ENCODE measurements at places on chromosomes 11 and 22.

DNA sequence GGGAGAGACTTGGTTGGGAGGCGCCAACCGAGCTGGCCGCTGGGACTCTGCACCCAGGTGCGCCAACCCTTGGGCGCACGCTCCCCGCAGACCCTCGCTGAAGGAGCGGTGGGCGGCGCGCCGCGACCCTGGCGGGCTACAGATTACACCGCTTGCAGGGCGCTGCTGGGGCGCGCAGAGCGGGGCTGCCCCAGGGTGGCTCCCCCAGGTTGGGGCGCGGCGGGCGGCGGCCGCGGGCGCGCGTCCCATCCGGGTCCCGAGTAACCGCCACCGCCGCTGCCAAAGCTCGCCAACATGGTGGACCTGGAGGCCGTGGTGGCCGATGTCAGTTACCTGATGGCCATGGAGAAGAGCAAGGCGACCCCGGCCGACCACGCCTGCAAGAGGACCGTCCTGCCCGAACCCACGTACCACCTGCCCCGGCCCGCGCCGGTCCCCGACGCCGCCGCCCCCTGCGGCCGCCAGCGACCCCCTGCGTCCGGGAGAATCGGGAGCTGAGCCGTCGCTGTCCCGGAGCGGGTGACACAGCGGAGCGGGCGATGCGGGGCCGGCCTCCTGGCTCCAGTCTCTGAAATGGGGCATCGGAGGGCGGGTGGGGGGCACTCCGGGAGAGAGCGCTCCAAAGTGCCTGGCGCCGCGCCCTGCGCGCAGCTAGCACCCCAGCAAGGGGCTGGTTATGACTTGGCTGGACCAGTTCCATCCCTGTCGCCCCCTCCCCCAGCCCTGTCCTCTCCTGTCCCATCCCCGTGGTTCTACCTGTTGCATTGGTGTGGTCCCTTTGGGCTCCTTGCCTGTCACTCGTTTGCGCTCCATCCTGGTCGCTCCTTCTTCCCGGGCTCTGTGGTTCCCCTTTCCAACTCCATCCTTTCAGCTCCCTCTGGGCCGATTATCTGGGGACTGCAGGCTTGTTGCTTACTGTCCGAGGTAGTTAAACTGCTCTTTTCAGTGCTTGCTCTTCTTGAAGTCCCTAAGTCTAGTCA lies 143.3 kb upstream of the GRK3 start:
- no peak for DNase-seq

GRCh38 chr11:44855493-44855849 lies 95.2 kb downstream of the TP53I11 start:
- no peak for DNase-seq

GRCh38 chr11:105202844-105203548 lies 63.4 kb upstream of the CARD18 start:
- no peak for DNase-seq

GRCh38 chr11:33001281-33001680 lies 14.4 kb upstream of the DEPDC7 start:
- DNase-seq = no peak

DNA sequence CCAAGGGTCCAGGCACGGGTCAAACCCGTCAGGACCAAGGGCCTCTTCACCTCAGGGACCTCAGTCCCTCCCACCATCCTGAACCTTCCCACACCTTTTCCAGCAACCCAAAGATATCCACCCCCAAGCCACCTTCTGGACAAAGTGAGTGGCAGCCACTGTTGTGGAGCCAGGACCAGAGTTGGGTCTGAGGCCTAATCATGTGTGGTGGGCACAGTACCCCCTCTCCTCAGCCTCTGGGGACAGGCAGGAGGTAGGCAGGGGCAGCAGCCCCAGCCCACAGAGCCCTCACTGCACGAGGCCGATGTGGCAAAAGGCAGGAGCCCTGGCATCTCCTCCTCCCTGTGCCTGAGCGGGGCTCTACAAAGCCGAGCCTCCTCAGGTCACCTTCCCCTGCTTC lies 2.5 kb downstream of the KCNJ11 start:
- DNase-seq = no peak

DNA sequence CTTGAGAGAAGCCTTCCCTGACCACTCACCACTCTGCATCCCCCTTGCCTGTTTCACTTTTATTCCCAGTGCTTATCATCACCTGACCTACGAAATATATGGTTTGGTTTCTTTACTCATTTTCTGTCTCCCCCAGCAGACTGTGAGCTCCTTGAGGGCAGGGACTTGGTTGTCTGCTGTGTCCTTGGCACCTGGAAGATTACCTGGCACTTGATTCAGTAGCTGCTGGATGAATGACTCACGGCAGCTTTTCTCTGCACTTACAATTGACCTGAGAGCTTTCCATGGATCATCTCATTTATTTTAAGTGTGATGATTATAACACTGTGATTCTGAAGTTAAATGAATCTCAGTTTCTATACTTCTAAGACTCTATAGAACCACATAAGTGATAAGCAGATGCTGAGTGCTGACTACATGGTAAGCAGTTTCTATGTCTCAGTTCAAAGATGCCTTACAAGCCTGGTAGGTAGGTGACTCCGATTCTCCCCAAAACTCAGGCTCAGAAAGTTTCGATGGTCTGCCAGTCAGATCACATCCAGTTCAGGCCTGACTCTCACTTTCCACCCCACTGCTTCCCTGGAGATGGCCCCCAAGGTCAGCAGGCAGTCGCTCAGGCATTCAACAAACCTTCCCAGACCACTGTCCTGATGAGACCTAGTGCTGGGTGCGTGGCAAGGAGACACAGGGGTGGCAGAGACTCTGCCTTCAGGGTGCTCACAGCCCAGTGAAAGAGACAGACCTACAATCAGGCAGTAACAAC lies 11.6 kb downstream of the IL2RB start:
- DNase-seq = no peak

GRCh38 chr22:46442217-46442853 lies 95.1 kb downstream of the CELSR1 start:
- no peak for DNase-seq

DNA sequence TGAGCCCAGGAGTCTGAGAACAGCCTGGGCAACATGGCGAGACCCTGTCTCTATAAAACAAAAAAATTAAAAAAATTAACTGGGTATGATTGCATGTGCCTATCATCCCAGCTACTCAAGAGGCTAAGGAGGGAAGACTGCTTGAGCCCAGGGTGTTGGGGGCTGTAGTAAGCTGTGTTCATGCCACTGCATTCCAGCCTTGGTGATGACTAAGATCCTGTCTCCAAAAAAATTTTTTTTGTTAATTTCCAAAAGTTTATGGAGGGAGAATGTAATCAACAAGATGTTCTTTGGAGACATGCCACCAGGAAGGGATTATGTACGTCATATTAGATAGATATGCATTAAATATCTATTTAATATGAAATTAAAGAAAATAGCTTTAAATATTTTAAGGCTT lies 267.5 kb downstream of the SBF2 start:
- DNase-seq = peak; percentile 5

- no peak for DNase-seq
Measured at GRCh38 chr11:46338988-46339666, 8.1 kb upstream of the DGKZ start.

DNA sequence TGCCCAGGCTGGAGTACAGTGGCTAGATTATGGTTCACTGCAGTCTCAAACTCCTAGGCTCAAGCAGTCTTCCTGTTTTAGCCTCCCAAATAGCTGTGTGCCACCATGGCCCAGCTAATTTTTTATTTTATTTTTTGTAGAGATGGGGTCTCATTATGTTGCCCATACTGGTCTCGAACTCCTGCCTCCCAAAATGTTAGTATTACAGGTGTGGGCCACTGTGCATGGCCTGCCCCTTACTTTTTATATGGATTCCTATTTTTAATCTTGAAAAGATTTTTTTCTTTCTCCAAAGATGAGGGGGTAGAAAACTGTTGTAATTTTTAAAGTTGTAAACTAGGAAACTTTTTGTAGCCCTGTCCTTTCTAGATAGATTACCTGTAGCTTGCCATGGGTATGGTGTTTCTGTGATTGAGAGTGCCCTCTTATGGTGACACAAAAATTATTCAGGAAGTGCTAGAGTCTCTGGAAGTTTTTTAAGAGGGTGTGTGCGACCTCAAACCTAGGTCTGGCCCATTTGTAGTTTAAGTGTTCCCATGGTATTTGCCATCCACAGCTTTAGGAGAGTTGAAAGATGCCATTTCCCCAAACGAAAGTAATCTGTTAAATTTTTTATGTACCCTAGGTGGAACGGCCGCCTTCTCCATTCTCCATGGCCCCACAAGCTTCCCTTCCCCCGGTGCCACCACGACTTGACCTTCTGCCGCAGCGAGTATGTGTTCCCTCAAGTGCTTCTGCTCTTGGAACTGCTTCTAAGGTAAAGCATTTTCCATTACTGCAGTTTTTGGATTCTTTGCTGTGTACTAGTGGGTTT lies 32.4 kb downstream of the MCAM start:
- DNase-seq = peak; percentile 2
